ENCODE measurements at places on chromosomes 13 and 19. TPM values are rescaled to one million over a fixed set of nuclear protein-coding genes. Genes with fewer than 3 reads are reported as not detected.

PIN1 gene
- total RNA-seq, result 78.4 TPM

IGLON5 gene
- total RNA-seq, result not detected

WDR87 gene
- total RNA-seq, result not detected

KLK4 gene
- not detected for total RNA-seq

FCAR gene
- total RNA-seq, result not detected

SYDE1 gene
- total RNA-seq, result 44.0 TPM

PCSK4 gene
- 1.2 TPM for total RNA-seq

KPNA3 gene
- total RNA-seq, result 64.2 TPM

KIR2DL4 gene
- not detected for total RNA-seq

SRRM5 gene
- 0.05 TPM for total RNA-seq

STARD13 gene
- 25.1 TPM for total RNA-seq

MAP4K1 gene
- total RNA-seq, result not detected

CRB3 gene
- total RNA-seq, result not detected

C5AR1 gene
- under 0.01 TPM for total RNA-seq

SIGLEC5 gene
- total RNA-seq, result not detected

SERP2 gene
- 1.4 TPM for total RNA-seq

TMEM59L gene
- 1.3 TPM for total RNA-seq
